GM04503 (cell line): ENCODE measurements at places on chromosomes 11 and 22.
A peak's percentile ranks its signal among the peaks of the same experiment; 100 is the strongest.

GRCh38 chr22:47196881-47197772 is 434.7 kb downstream of the TBC1D22A start:
- DNase-seq: no peak

DNA sequence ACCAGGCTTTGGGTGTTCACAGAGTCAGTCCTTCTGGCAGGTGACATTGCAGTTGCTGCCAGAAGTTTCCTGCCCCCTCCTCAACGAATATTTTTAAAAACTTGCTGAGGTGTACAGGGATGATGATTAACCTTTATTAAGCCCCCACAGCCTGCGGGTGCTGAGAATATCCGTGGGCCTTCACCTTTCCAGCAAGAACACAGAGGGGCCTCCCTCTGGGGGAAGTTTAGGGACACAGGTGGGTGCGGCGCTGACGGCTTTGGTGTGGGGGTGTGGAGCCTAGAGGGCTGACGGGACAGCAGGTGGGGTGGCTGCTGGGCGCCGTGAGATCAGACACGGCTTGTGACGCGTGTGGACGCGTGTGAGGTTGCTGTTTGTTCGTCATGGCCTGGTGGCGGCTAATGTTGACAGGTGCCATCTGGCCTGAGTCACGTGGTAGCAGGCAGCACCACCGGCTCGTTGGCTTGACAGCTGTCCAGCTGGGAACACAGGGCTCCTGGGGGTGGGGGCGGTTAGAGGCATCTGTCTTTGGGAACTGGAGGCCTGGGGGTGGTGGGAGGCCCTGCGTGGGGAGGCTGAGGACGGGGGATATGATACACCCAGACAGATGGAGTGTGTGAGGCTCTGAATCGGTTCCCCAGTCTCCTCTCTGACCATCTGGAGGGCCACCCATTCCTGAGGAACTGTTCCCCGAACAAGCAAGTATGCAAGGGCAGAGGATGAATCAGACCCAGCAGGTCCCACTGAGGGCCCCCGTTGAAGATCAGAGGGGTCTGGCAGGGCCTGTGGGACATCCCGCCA is 12.5 kb upstream of the LRRC10B start:
- no peak for DNase-seq

DNA sequence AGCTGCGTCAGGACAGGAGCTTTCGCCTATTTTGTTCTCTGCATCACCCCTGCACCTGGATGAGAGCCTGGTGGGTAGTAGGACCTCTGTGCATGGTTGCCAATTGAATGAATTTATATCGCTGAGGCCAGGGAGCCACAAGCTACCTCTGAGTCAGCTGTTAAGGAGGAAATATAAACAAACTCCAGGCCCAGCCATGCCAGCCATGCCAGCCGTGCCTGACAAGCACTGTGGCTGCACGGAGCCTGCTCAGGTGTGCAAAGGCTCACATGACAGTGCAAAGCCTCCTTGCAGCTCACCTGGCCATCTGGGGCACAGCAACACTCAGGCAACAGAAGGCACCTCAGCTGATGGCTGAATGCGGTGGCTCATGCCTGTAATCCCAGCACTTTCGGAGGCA is 33.7 kb upstream of the LINC01488 start:
- no peak for DNase-seq

DNA sequence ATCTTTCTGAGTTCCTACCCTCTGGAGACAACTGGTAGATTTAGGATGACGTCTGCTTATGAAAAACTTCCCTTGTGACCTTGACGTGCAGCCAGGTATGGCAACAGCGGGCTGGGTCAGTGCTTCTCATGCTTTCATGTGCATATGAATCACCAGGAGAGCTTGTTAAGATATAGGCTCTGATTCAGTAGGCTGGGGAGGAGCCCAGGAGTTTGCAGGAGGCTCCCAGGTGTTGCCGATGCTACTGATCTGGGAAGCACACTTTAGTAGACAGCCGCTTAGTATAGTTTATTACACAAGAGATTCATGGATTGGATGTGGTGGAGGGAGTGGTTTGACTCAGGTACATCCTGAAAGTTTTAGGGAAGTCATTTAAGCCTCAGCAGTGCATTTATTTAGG is 23.8 kb downstream of the DIXDC1 start:
- DNase-seq: no peak

- peak; percentile 86 for DNase-seq
Measured at GRCh38 chr11:35260342-35260985, 121.5 kb downstream of the CD44 start.

GRCh38 chr11:122733318-122733717 is 77.8 kb downstream of the UBASH3B start:
- DNase-seq: no peak

- DNase-seq: no peak
Measured at GRCh38 chr11:68935066-68935465, 31.4 kb downstream of the IGHMBP2 start.
